ENCODE measurements at places on chromosomes 2 and 18.

GRCh38 chr2:105180491-105180972 lies 61.0 kb upstream of the GPR45 start:
- no peak for DNase-seq

DNA sequence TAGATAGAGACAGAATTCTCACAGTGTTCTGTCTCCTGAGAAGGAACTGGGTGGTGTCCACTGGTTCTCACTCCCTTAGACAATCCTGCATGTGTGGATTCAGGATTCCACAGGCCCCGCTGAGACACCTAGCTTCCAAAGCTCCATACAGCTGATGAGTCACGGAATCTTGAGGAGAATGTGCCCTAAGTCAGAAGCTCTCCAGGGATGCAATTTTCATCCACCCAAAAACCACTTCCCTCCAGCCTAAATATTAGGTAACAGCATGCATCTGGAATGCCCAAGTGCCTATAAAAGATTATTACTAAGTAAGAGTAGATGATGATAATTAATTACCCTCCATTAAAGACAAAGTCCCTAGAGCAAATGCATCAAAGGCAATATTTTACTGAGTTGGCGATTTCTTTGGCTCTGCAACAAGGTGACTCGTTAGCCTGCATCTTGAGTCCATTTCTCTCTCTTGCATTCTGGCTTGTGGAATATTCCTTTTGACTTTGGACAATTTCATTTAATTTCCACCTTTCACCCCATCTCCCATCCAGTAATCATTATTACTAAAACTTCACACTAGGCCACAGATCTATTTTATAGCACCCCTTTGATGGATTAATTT lies 475.1 kb downstream of the TNS1 start:
- DNase-seq: no peak

- no peak for DNase-seq
These were observed 65.8 kb upstream of the ZNF804A start for GRCh38 chr2:184532551-184532950.

DNA sequence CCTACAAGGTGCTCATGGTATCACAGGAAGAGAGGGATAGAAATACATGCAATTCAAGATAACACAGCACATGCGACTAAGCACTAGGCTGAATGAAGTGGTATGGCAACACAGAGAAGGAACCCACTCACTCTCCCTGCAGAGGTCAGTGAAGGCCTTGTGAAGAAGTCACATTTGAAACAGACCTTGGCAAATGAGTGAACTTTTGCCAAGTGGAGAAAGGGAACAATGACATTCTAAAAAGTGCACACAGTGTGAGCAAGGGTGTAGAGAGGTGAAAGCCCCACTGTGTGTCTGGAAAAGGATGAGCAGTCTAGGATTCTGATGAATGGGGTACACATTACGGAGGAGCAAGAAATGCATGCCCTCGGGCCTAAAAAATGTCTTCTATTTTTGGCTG lies 23.3 kb downstream of the KLF7 start:
- no peak for DNase-seq

DNA sequence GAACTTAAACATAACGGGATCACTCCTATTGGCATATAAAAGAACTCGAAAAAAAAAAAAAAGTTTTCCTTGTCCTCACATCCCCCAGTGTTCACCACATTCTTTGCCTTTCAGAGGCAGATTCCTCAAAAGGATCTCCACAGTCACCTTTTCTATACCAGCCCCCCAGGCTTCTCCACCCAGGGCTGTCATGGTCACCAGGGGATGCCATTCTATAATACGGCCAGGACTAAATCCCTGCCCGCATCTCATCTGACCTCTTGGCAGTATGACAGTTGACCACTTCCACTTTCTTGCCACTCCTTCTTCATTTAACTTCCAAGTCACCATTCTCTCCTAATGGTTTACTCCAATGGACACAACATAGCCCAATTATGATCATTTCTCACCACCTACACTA lies 29.3 kb downstream of the SOS1 start:
- DNase-seq: no peak

- DNase-seq: peak; percentile 21
These were observed 238.5 kb downstream of the DYSF start for GRCh38 chr2:71691747-71692441.

- no peak for DNase-seq
These were observed 221.4 kb downstream of the CLIP4 start for GRCh38 chr2:29336341-29337241.

DNA sequence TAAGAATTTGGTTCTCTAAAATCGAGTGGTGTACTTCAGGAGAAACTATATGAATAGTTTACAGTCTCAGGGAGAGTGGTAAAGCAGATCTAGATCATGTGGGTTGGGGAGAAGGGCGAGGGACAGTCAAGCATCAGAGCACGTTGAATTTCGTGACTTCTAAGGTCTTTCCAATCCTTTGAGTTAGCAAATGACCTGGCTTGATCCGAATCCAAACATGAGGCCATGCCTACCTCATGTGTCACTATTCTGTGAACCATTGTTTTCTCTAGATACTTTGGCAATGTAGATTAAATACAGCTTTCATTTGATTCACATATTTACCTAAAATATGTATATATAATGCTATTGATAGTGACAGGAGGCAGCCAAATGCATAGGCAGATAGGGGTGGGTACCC lies 674.9 kb downstream of the NYAP2 start:
- no peak for DNase-seq

DNA sequence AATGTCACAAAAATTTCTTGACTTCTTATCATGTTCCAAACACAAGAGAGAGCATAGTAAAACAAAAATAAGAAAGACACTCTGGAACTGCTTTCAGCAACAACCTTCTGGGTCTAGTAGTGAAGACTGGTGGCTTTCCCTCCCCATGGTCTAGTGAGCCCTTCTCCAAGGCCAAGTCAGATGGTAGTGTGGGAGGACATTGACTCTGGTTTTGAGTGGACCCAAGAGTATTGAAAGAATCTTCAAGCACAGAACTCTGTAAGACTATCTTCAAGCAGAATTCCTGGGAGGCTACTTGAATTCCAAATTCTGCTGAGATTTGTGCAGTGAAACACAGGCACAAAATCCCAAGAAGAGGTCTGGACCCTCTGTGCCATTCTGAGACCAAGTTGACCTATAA lies 21.1 kb downstream of the ANTXR1 start:
- no peak for DNase-seq

GRCh38 chr2:1910021-1910420 lies 165.7 kb upstream of the PXDN start:
- DNase-seq: no peak
